Karpas-422 (cell line): ENCODE measurements at places on chromosomes 2 and 18. TPM values are rescaled to one million over a fixed set of nuclear protein-coding genes. Genes with fewer than 3 reads are reported as not detected.

Gene OSR1
- not detected in 2 replicates for total RNA-seq

Gene AMMECR1L
- total RNA-seq, result 6.4 and 8.2 TPM in 2 replicates

Gene MEIS1
- 32.5 and 35.3 TPM in 2 replicates for total RNA-seq

Gene CYS1
- total RNA-seq, result 0.54 TPM in 1 of 2 replicates, not detected in the other

Gene RIOK3
- total RNA-seq, result 25.1 and 31.1 TPM in 2 replicates

Gene CHAC2
- 9.8 and 21.3 TPM in 2 replicates for total RNA-seq

Gene NEB
- total RNA-seq, result 0.83 and 1.4 TPM in 2 replicates
